ENCODE measurements at places on chromosomes 1 and 21.

DNA sequence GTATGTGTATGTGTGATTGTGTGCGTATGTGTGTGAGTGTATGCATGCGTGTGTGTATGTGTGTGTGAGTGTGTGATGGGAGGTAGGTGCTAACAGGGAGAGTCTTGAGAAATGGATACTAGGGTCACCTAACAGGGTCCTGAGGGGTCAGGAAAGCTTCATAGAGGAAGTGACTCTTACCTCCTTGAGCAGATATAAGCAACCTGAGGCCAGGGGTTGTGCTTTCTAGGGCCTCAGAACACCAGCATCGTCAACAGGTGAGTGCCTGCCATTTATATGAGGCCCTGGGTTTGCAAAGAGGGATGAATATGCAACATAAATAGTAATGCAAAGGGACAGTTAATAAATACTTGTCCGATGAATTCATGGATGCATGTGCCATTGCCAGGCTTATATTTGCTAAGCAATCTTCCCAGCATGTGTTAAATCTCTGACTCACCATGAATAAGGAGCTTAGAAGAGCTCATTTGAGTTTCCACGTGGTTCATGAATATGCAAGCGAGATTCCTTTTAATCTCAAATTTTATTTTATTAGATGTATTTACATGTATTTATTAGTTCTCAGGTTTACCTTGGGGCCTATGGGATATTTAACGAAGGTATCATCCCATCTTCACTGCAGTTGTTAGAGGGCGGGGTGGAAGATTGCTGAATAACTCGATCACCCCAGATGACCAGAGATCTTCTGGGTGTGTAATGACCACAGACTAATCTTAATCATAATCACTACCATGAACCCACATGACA lies 438.3 kb downstream of the CAMTA1 start:
- no peak for DNase-seq

DNA sequence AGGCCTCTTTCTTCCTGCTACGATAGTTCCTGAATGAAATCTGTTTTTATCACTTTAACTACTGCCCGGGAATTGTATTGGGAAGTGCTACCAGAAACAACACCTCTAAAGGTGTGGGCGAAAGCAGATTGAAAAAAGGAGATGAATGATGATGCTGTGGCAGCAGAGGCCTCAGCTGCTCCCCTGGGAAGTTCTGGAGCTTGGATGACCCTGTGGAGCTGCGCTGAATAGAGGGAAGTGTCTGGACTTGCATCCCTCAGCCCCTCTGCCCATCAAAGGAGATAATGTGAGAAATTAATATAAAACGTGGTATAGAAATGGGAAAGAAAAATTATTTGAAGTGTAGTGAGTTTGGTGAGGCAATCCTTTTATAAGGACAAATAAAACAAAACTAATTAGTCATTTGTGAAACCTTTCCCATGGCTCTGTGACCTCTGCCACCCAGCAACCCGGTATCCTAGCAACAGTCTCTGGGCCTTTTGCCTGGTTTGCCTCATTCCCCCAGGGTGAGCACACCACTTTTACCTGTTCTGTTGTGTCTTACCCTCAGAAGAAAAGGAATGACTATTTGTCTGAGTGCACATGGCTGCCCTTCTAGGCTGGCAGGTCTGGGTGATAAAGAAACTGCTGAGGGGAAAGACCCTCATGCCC lies 21.3 kb downstream of the OVAAL start:
- no peak for DNase-seq

GRCh38 chr1:9687874-9688582 lies 36.5 kb downstream of the PIK3CD start:
- DNase-seq = no peak

- DNase-seq = no peak
Measured at GRCh38 chr21:35136586-35137219, 87.6 kb upstream of the RUNX1 start.

DNA sequence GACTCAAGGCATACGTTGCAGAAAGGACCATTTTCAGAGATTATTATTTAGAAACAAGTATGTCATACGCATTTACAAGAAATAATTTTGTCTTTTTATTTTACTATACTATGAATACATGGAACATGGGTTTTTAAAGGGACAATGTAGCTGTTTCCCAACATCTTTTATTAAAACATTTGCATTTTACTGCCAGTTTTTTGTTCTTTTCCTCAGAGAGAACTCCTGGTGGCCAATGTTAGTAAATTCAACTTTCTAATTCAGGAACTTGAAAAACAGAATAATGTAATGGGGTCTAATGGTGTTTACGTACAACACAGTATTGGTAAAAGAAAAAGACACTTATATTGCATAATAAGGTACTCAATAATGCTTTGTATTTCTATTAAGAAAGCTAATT lies 14.9 kb downstream of the PRDM2 start:
- DNase-seq = no peak

DNA sequence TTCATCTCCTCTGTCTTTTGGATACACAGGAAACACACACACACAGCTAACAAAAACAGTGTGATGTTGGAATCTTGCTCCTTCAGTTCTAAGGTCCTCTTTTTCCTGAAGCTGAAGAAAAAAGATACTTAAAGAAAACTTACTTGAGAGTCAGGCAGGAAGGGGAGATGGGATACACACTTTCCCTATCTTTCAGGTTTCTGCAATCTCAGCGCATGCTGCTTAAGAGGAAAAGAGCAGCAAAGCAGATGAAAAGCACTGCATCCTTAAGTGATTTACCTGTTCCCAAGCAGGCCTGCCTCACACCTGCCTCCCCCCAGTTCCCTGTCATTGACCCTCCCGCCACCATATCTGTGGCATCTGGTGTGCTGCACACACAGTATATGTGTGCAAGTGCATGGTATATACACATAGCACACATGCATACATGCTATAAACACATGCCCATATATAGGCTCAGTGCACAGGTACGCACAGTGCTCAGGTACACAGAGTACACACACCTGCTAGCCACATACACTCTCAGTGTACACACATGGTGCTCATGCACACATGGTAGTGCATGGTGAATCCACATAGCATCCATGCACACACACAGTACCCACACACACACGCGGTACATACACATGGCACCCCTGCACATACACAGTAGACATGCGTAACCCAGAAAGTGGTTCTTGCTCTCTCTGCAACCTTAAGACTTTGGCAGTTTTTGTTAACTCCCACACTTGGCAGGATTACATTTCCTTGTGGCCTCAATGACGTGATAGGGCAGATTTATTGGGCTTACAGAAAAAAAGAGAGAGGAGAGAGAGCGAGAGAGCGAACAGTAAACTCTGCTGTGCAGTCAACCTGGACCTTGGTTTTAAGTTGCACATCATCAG lies 166.9 kb downstream of the TOMM20 start:
- peak; percentile 74 for DNase-seq

GRCh38 chr1:244779410-244779809 lies 56.0 kb upstream of the COX20 start:
- DNase-seq = no peak

GRCh38 chr1:209755926-209756614 lies at the start of gene TRAF3IP3:
TSS of gene TRAF3IP3 (plus strand) at chr1:209756053. CDS start at chr1:209760040, 3,987 bp downstream.
- no peak for DNase-seq

GRCh38 chr1:185473186-185473585 lies 156.1 kb upstream of the IVNS1ABP start:
- no peak for DNase-seq

GRCh38 chr1:31412732-31413404 lies at the start of gene SERINC2:
TSS of gene SERINC2 (plus strand) at chr1:31413213. CDS start at chr1:31413266, 53 bp downstream.
- no peak for DNase-seq

DNA sequence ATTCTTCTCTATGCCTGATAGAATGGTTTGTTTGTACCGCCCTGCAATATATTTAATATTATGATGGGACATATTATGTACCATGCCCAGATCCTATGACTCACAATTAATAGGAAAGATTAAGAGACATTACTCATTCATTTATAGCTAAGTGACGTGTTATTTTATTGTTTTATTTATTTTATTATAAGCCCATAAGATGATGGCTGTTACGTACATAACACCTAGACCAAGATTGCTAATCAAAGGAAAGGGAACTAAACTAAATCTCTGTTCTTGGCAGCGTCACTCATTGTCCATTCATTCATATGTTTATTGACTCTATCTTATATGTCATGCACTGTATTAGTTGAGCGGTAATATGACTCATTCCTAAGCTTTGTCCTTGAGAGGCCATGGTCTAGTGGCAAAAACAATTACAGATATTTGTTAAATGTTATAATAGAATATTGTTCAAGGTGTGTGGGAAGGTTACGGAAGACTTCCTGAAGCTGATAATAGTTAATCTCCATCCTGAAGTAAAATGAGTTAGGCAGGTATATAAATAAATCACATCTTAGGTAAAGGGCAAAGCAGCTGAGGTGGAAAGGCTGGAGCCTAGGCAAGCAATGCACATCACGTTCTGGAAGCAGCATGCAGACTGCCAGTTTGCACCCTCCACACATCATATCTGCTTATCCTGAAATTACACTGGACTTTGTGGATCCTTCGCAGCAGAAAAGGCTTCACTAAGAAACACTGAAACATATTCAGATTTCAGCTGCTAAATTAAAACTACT lies 16.6 kb upstream of the CD55 start:
- no peak for DNase-seq

- DNase-seq = no peak
Measured at GRCh38 chr1:222641269-222641948, 23.5 kb downstream of the MIA3 start.

GRCh38 chr1:217805792-217806191 lies 174.6 kb downstream of the SPATA17 start:
- DNase-seq = no peak

DNA sequence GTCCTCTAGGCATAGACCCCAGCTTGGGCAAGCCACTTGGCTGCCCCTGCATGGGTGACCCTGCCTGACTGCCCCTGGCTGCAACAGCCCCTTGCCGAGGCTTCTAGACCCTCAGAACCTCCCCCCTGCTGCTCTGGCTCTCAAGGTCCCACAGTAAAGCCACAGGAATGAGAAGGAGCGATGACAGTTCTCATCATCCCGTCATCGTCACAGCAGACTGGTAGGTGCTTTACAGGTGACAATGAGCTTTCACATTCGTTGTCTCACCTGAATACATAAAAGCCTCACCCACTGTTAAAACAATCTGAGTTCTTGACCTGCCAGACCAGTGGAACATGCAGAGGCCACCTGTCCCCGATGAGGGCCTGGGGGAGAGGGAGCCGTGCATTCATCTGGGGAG lies 36.0 kb upstream of the GPR157 start:
- no peak for DNase-seq

DNA sequence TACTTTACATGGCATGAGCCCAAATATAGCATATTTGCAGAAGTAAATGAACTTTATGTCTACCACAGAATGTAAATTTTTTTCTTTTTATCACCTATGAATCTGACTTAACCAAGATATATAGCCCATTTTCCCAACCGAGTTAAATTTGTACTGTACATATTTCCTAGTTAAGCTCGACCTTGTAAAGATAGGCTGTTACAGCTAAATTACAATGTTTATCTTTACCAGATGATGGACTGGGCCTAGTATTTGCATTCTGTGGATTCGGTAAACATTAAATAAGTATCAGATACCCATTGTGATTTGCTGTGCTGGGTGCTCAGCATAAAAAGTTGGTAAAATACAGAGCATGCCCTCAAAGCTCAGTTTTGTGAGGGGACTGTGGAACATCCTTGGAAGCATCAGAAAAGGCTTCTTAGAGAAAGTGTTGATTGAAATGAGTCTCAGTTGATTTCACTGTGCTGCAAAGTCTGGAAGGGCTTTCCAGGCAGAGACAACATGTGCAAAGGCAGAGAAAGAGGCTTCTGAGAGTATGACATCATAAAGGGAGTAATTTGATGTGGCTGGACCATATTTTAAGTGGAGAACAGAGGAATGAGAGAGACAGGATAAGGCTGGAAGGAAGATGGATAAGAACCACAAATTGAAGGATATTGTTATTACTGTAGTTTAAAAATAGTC lies 27.4 kb downstream of the MORC3 start:
- DNase-seq = no peak

DNA sequence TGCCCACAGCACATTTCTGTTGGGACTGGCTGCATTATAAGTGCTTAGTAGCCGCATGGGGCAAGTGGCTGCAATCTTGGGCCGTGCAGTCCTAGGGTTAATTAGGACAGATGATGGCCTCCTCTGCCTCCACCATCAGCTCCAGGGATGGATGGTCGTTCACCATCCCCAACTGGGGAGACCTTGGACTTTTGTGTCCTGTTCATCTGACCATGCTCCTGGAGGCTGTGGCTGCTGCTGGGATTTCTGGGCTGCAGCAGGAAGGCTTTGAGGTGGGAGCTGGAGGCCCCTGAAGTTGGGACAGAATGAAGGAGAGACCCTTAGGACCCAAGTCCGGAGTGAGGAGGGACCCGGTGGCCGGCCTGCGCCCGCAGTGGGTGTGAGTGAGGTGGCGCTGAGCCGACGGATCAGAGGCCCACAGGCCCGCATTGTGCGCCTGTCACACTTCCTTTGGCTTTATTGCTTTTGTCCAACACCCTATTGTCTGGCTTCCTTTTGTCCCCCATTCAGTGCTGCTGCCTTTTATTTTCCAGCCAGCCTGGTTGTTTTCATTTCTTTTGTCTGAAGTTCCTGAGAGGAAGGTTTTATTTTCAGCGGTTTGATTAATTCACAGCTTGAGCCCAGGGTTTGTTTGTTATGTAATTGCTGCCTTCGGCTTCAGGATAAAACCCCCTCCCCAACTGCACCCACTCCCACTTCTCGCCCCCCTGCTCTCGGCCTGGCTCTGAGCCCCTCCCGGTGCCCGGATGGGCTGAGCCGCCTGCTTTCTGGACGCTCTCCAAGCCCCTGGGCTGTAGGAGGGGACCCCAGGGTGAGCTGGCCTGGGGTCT lies 35.6 kb downstream of the SOX13 start:
- no peak for DNase-seq
